ENCODE measurements at places on chromosomes 5 and 9. TPM values are rescaled to one million over a fixed set of nuclear protein-coding genes. Genes with fewer than 3 reads are reported as not detected.

CANX gene
- total RNA-seq, result 899 TPM

LCN15 gene
- not detected for total RNA-seq

ARL14EPL gene
- total RNA-seq, result not detected

JAKMIP2 gene
- not detected for total RNA-seq

CD274 gene
- total RNA-seq, result 20.2 TPM

WDR41 gene
- 238 TPM for total RNA-seq

DOK3 gene
- 0.68 TPM for total RNA-seq

PKD2L2 gene
- total RNA-seq, result not detected

PCDHGA1 gene
- total RNA-seq, result 0.43 TPM

TMEM252 gene
- total RNA-seq, result not detected

DBH gene
- total RNA-seq, result not detected

LCN2 gene
- 49.6 TPM for total RNA-seq

UIMC1 gene
- total RNA-seq, result 34.3 TPM

ZFP37 gene
- 0.68 TPM for total RNA-seq

TAF11L2 gene
- total RNA-seq, result not detected

TPPP gene
- 2.7 TPM for total RNA-seq

OMD gene
- total RNA-seq, result not detected

PCDHAC1 gene
- 1.4 TPM for total RNA-seq

SPATA31A3 gene
- total RNA-seq, result not detected

URM1 gene
- 19.5 TPM for total RNA-seq

PCDHGB5 gene
- 14.0 TPM for total RNA-seq

MVB12B gene
- total RNA-seq, result 2.0 TPM
